ENCODE measurements at places on chromosomes 13 and 19.

GRCh38 chr19:1237027-1237659 lies 662 bp downstream of the CBARP start:
- DNase-seq: no peak

DNA sequence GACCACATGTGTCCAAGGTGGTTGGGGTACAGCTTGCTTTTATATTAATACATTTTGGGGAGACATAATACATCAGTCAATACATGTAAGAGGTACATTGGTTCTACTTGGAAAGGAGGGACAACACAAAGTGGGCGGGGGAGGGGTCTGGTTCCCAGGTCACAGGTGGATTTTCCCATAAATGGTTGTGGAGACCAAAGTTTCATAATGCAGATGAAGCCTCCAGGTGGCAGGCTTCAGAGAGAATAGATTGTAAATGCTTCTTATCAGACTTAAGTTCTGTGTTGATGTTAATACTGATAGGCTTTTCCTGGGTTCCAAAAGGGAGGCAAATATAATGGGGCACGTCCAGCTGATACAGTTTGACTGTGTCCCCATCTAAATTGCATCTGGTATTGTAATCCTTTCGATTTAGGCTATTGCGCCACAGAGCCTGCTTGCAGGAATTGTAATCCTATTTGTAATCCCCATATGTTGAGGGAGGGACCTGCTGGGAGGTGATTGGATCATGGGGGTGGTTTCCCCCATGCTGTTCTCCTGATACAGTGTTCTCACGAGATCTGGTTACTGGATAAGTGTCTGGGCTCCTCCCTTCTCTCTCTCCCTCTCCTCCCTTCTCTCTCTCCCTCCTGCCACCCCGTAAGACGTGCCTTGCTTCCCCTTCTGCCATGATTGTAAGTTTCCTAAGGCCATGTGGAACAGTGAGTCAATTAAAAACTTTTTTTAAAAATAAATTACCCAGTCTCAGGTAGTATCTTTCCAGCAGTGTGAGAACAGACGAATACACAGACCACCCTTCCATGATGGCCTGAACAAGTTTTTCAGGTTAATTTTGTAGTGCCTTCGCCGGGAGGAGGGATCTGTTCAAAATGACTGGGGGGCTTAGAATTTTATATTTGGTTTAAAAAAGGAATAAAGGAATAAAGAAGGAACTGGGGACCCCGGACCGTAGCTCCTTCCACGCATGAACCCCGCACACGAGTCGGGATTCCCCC lies 44.9 kb downstream of the ZNF823 start:
- peak; percentile 30 for DNase-seq

DNA sequence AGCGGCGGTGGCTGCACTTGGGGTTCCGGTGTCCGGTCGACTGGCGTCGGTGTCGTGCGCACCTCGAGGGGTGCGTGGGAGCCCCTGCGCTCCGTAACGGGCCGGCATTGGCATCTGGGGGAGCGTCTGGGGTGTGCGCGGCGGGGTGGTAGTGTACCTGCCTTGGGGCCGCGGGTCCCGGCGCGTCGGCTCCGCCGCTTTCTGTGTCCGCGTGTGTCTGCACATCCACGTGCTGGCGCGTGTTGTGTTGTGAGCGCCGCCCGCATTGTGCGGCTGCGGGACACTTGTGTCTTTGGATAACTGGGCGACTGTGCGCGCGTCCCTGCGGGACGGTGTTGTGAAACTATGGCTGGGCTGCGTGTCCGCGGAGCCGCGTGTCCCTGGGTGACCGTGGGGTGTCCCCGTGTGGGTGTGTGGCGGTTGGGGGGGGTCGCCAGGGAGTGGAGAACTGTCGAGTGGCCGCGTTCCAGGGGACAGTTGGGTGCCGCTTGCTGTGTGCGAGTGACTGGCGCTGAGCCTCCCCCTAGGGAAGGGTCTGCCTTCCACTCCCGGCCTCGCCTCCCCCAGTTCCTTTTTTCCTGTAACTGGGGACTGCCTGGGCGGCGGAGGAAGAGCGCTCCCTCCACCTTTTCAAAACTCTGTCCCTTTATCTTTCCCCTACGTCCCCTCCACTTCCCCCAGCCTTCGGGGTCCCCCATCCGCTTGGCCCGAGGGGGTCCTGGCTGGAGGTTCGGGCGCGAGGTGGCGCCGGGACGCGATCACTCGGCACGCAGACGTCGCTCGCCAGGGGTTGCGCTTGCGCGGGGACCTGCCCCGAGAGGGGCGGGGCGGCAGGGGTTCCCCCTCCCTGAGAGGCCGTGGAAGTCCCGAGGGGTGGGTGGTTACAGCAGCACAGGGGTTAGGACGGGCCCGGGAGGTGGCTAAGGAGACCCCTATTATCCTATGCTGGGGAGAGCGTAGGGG lies 5.7 kb upstream of the NFIC start:
- no peak for DNase-seq

DNA sequence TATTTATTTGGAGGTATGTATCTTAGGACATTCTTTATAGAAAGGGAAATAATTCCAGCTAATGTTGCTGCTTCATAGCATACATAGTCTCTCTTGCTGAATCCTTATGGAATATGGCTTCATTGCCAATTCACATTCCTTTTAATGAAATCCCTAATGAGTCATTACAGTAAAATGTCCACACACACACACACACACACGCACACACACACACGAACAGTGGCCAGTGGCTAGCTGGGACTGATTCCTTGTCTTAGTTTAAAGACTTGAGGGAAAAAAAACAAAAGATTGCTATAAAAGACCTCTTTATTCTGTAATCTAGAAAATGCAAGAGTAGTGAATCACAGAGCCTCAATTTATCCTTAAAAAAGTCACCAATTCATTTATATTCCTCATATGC lies 301.6 kb downstream of the SLITRK6 start:
- DNase-seq: peak; percentile 27

DNA sequence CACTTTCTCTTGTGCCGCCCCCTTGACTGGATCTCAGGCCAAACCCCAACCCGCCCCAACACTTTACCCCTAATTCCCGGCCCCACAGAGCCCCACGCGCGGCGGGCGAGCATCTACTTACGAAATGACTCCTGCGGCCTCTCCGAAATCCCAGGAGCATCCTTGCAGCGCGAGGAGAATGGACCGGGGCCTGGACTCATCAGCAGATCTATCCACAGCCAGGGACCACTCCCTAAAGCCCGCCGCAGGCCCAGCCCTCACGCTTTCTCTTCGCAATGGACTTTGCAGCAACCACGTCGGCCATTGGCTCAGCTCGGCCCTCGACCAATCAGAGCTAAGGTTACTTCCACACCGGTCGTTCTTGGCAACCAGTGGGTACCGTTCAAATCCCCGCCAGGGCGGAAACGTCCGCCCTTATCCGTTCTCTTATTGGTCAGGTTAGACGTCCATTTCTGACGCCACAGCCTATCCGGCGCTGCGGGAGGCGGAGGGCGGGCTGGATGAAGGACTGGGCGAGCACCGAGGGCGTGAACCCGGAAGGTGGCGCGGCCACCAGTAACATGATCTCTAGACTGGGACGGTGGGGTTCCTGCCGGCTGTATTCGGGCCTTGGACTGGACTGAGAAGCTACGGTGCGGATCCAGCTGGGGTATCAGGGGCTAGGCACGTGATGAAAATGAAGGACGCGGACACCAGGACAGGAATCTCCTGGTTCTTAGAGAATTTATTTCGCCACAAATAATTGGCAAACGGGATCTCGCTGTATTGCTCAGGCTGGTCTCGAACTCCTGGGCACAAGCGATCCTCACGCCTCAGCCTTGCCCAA lies at the start of the genes CEP89 and FAAP24:
Gene CEP89 (minus strand): TSS at position 244 of the 826 bp plus-strand sequence. CDS start 84 bp downstream, at position 160.
Gene FAAP24 (plus strand): TSS at position 528 of the 826 bp plus-strand sequence. CDS start 955 bp downstream, outside the sequence.
- DNase-seq: peak; percentile 99

GRCh38 chr19:58558066-58558622 lies at the start of gene UBE2M:
Gene UBE2M, minus strand, starts transcription at chr19:58558611. Its CDS starts 230 bp downstream, at chr19:58558381.
- DNase-seq: no peak

- DNase-seq: no peak
Measured at GRCh38 chr19:36574741-36575140, 1.6 kb upstream of the ZNF529 start.

Measured in urothelium cell line (cell line).